Stimulated activated CD8-positive, alpha-beta memory T cell treated with anti-CD3 and anti-CD28 coated beads, Interleukin-7, amount 100 ng/mL, for 4 hours (primary cell): ENCODE measurements at places on chromosomes 2 and 18.

GRCh38 chr18:63831080-63831788, 56.0 kb downstream of the SERPINB7 start:
- no peak for DNase-seq

DNA sequence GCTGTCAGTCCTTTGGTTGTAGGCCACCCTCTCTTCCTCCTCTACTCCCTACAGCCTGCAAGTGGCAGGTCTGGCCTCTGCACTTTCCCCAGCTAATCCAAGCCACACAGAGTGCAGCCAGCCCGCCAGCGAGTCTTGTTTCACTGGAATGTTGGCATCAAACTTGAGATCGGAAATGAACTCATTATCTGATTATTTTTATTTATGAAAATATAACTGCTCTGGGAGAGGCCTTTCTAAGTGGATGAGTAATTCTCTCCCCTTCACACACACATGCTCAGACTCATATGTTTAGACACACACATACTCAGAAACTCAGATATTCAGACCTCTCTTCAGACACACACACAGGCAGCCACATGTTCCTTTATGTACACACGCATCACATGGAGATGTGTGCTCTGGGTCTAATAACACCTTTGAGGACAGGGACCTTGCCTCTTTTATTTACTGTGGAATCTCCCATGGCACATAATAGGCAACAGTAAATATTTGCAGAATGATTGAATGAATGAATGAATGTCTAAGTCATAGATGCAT, 151.3 kb downstream of the ZFP36L2 start:
- no peak for DNase-seq

GRCh38 chr2:26560892-26561291, 80.3 kb downstream of the CIB4 start:
- no peak for DNase-seq

GRCh38 chr2:8602809-8603208, 79.0 kb upstream of the ID2 start:
- no peak for DNase-seq

DNA sequence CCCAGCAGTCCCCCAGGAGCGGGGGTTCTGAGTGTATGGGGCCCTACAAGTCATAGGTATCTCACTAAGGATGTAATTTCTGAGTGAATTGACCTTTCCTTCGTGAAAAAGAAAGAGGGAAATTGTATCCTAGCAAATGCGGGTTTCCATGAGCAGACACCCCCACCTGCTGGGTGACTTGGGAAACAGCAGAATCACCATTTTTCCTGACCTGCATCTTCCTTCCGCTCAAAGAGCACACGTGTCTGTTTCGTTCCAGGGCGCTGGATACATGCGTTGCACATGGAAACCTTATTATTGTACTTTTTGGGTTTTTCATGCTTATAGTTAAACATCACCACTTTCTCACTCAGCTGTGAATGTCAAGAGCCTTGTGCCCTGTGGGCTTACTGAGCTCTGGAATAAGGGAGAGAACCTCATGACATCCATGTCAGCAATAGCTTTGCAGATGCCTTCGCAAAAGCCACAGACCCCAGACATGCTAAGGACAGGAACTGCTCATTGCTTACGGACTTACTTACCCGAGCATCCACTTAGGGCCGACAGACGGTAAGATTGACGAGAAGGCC, 132.8 kb downstream of the TPO start:
- DNase-seq, result no peak

GRCh38 chr2:28362991-28363521, 29.6 kb upstream of the FOSL2 start:
- no peak for DNase-seq

- DNase-seq, result no peak
These were observed 47.6 kb downstream of the HNRNPLL start for GRCh38 chr2:38554973-38555595.

GRCh38 chr2:235506291-235506996, 12.6 kb downstream of the AGAP1 start:
- no peak for DNase-seq

DNA sequence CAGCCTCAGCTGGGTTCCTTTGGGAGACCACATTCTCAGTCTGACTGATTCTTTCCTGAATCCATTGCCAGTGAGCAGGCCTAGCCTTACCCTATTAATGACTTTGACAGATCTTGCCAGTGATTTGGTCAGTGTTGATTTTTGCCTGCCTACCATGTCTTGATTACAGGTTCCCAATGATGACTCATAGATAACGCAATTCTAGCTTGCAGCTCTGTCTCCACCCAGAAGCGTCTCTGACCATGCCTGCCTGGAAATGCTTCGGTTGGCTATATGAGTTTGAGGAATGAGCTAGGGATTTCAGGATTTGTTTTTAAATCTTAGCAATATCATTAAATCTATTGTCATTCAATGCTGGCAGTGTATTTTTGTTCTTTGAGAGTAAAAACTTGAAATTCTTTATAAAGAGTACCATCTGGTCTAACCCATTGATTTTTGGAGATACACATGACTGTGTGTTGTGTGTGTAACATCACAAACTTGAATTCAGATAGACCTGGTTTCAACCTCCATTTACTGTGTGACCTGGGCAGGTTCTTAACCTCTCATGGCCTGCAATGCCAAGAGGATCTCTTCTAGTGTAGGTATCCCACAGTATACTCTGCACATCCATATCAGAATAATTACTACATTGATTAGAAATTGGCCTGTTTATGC, 57.0 kb downstream of the CCDC150 start:
- no peak for DNase-seq

- DNase-seq, result no peak
These were observed 52.7 kb upstream of the EML4 start for GRCh38 chr2:42116195-42117181.
